ENCODE measurements at places on chromosomes 12 and 14.

DNA sequence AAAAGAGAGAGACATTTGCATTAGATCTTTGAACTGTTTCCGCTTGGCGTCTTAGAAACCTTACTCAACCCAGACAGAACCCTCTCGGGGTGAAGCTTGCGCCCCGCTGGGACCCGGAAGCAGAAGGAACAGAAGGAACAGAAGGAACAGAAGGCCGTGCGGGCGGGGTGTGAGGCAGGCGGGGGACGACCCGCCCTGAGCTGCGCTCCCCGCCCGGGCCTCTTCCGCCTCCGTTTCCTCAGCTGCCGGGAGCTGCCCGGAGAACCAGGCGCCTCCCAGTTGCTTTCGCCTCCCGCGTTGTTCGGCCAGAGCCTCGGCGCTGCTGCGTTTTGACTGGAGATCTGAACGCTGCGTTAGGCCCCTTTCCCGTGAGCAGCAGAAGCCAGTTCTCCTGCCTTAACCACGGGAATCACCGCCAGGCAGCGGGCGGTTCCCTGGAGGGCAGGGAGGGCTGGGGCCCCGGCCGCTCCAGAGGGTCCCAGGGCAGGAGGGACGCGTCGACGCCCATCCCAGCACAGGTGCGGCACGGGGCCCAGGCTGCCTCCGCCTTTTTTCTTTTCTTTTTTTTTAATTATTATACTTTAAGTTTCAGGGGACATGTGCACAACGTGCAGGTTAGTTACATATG, 19.3 kb upstream of the MMP17 start:
- no peak for DNase-seq

DNA sequence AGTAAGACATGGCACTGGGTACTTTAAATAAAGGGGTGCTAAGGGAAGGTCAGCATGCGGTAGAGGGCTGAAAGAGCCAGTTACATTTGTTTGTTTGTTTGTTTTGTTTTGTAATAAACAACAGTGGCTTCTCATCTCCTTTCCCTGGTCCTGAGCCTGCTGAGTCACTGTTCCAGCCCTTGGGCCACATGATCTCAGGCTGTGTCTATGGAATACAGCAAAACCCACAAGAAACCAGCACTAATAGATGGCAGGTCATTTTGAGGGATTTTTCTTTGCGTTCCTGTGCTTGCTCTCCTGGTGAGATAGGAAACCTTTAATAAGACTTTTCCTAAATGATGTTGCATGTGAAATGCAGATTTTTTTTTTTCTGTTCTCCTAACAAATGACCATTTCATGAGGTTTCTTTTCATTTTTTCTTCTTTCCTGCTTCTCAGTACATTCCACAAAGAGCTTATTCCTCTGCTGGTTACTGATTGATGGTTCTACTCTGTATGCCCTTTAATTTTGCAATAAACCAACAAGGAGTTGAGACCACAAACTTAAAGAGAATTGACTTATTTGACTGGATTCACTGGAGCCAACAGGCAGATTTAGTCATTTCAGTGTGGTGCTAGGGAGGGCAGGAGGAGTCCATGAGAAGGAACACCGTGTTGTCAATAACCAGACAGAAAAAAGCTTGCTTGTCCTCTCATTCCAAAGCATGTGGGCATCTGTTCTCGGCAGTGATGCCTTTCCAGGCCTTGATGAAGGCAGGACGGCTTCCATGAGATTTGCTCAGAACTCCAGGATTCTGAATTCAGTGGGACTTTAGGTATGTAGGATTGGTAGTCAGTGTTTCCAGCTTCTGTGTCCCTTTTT, 459.2 kb downstream of the RAD51B start:
- DNase-seq: no peak

GRCh38 chr12:130127532-130127911, 34.7 kb upstream of the FZD10 start:
- DNase-seq: no peak

- DNase-seq: no peak
Measured at GRCh38 chr12:56223571-56224101, 506 bp upstream of the NABP2 start.

DNA sequence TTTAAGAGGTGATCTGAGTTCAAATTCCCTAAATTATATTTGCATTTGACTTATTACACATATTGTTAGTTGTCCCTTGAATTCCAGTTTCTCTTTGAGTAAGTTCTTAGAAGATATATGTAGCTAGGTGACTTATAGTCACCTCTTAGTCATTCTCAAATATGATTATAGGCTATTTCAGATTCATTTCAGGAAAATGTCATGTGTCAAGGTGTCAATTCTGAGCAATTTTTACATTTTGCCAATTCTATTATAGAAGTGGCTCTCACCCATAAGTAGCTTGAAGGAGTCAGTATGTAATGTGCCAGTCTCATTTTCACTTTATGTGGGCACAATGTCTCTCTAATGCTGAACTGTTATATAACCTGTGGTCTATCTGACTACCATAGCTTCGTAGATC, 623.4 kb downstream of the DIO2 start:
- no peak for DNase-seq
